ENCODE measurements at places on chromosomes 2 and 18.

DNA sequence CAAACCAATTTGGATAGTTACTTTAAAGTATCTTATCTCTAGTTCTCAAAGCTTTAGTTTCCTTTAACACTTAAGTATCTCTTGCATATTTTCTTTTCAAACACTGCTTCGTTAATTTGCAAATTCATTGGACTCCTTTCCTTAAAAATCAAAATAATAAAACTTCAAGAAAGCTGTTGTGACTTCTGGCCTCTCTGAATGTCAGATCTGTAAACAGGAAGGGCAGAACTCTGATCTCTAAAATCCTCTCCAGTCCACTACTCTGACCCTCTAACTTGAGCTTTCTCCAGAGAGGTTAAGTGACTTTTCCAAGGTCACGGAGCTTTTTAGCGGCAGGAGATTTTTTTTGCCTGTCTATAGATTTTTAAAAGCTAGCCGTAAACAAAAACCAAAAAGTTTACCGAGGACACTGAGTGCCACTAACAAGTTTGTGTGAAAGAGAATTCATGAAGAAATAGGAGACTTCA lies 155.5 kb downstream of the TGIF1 start:
- H3K27ac ChIP-seq, result peak overlapping the region; percentile 88
- no peaks in the 10 kb centered on the region for H3K36me3 ChIP-seq
- H3K4me3 ChIP-seq, result peak overlapping the region; percentile 43
- H3K4me1 ChIP-seq, result peaks cover 42% of the 10 kb centered on the region
- DNase-seq, result no peak
- H3K27me3 ChIP-seq, result no peaks in the 10 kb centered on the region

DNA sequence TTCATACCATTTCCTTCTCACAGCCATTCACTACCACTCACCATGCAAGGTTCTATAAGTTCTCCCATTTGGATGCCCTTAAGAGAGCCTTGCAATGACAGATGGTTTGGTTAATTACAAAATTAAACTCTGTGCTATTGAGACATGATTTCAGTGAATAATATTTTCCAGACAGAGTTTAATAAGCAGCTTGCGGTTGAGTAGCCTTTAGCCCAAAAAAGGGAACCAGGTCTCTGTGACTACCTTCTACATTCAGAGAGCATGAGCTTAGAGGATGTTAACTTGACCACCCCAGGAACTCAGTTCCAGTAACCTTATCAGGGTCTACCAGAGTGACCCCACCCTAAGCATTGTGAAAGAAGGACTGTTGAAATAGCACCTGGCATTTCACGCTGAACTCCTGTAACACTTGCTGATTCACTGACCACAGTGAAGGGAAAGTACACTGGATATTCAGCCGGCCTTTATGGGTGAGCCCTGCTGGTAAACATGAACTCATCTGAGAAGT lies 1173.1 kb upstream of the ZEB2 start:
- no peak overlapping the region for H3K4me3 ChIP-seq
- H3K4me1 ChIP-seq, result no peaks in the 10 kb centered on the region
- H3K36me3 ChIP-seq, result no peaks in the 10 kb centered on the region
- DNase-seq, result no peak

DNA sequence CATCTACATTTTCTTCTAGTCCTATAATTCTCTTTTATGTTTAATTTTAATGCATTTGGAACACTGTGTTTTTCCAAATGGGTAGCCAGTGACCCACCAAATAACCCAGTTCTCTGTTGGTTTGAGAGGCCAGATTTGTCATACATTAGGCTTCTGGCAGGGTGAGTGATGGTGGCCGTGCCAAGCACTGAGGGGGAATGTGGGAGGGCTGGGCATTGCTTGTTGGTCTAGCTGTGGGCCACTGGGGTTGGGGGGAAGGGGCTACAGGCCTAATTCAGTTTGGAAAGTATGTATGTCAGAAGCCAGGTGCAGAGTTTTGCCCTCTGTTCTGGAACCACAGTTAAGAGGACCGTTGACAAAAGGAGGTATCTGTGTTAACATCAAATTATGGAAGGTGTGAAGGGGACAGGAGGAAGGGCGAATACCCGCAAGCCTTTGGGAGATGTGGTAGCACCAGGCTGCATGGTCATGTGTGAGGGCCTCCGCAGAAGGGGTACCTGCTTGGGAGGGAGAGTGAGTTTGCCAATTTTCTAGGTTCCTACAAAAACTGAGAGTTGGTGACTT lies 38.1 kb upstream of the SCLY start:
- no peak for DNase-seq
- H3K4me3 ChIP-seq, result no peak overlapping the region
- no peaks in the 10 kb centered on the region for H3K27me3 ChIP-seq
- H3K27ac ChIP-seq, result no peak overlapping the region

DNA sequence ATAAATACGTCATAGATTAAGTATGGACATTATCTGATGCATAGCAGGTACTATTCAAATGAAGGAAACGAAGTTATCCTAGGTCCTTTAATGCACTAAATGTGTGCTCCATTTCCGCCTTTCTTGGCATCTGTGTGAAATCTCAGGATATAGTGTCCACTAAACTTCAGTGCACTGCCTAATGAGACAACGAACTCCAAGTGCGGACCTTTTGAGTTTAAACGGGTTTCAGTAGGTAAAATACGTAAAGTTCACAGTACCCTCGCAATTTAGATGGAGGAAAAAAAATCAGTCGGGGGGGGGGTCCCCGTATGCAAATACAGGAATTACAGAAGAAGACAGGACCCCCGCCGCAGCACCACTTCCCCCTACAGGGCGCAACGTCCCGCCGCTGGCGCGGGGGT lies 729 bp upstream of the REL start:
- no peaks in the 10 kb centered on the region for H3K36me3 ChIP-seq
- H3K27ac ChIP-seq, result peak overlapping the region; percentile 91
- H3K4me3 ChIP-seq, result peak overlapping the region; percentile 83
- DNase-seq, result no peak

DNA sequence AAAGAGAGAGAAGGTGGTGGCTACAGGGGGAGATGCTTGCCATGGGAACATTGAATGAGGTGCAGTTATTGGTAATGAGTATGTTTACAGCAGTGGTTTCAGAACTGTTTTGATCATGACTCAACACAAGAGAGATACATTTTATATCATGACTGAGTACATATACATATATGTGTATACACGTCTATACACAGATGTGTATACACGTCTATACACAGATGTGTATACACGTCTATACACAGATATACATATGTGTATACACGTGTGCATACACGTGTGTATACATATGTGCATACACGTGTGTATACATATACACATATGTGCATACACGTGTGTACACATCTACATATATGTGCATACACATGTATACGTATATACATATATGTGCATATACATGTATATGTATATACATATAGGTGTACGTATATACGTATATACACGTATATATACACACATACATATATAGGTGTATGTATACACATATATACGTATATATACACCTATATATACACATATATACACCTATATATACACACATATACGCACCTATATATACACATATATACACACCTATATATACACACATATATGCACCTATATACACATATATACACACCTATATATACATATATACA lies 518.5 kb downstream of the TSN start:
- no peak for DNase-seq
- H3K27me3 ChIP-seq, result no peaks in the 10 kb centered on the region
- H3K4me1 ChIP-seq, result no peaks in the 10 kb centered on the region
- H3K4me3 ChIP-seq, result no peak overlapping the region

DNA sequence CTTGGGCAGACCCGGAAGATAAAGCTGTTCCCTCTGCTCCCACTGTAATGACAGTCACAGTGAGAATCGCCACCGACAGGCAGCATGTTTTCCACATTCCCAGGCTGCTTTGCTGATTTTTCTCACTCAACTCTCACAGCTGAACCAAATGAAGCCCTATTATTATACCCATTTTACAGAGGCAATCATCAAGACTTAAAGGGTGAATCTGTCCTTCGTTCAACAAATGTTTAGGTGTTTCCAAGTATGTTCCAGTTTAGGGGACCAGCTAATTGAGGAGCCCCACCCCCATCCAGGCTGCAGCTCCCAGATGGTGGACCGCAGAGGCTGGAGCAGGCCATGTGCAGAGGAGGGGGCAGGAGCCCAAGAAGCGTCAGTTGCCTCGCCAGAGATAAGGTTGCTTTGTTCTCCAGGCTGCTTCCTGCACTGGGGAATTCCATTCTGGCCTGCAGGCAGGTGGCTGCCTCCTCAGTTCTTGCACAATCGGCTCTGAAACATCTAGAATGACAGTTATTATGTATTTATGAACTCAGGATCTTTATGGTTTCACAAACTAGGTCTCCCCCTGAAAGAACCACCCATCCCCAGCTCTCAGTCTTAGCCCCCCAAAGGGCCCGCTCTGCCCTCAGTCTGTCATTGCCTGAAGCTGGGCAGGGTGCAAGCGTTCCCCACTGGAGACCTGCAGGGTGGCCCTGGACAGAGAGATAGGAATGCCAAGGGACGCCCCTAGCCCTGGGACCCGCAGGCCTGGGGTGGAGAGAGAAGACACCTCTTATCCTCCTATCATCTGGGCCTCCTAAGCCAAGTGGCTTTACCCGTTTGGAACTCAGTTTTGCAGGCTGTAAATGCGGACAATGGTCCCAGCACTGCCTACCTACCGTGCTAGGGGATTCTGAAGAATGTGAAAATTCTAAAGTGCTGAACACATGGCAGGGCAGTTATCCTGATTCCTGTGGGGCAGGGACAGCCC lies 49.1 kb upstream of the MYCN start:
- no peak overlapping the region for H3K27ac ChIP-seq
- no peaks in the 10 kb centered on the region for H3K4me1 ChIP-seq
- DNase-seq, result no peak

- DNase-seq, result no peak
- H3K27me3 ChIP-seq, result no peaks in the 10 kb centered on the region
- H3K36me3 ChIP-seq, result peaks cover 7% of the 10 kb centered on the region
- no peaks in the 10 kb centered on the region for H3K4me1 ChIP-seq
- H3K4me3 ChIP-seq, result no peak overlapping the region
- no peak overlapping the region for H3K27ac ChIP-seq
Measured at GRCh38 chr2:46012618-46013240, 284.5 kb upstream of the EPAS1 start.

Measured in vagina (tissue), 2 donors.